ENCODE measurements at places on chromosomes 5 and 9. TPM values are rescaled to one million over a fixed set of nuclear protein-coding genes. Genes with fewer than 3 reads are reported as not detected.

The LHX6 gene
- 1.9 TPM for total RNA-seq

DNA sequence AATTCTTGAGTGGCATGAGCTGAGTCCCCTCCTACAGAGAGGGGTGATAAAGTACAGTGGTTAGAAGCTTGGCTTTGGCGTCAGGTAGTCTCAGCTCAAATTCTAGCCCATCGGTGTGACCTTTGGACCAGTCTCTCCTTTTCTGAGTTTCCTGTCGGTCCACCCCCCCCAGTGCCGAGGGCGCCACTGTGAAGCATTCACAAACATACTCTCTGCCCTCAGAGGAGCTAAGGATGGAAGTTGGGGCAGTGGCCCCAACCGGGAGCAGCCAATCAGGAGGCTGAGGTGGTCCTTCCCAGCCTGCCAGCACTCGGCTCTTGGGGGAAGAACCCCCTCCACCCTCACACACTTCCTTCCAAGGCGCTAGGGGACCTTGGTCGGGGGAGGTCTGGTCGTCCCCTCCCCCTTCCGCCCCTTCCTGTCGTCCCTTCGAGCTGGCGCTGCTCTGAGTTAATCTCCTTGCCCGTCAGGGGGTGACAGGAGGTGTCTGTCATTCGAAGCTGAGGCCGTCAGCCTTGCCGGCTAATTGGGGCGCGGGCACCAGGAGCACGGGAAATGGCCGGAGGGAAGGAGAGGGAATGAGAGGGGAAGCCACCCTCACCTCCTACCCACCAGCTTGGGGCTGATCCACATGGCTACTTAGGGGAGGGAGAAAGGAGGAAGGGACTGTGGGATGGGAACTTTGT lies 53.0 kb downstream of the CXXC5 start:
- DNase-seq = no peak

DNA sequence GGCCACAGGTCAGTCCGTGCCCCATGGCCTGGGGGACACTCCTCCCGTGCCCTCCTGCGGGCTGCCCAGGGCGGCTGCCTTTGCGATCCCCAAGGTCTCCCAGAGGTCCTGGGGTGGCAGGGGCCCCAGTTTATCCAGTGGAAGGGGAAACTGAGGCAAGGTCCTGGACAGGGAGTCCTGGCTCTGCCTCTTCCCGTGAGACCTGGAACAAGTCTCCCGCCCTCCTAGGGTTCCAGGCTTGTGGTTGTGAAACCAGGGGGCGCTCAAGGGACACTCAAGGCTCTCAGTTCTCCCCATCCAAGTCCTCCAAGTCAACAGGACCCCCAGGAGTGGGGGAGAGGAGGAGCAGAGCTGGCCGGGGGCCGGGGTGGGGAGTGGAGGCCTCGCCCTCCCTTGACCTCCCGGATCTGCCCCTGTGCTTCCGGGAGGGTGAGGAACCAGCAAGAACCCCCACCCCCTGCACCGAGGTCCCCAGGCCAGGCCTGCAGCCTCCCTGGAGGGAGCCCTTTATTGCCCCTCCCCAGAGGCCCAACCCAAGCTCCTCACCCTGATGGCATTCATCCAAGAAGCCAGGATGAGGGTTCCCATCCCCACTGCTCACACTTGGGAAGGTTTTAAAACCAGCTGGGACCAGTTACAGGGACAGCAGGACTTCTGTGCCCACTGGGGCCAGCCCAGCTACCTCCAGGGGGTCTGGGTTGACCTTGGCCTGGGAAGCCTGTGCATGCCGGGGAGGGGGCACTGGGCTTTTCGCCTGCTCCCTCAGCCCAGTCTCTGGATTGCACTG lies 24.7 kb upstream of the TMEM250 start:
- DNase-seq = peak; percentile 68

- no peak for DNase-seq
Observed at GRCh38 chr9:37997636-37998374, 71.2 kb downstream of the SHB start.

DNA sequence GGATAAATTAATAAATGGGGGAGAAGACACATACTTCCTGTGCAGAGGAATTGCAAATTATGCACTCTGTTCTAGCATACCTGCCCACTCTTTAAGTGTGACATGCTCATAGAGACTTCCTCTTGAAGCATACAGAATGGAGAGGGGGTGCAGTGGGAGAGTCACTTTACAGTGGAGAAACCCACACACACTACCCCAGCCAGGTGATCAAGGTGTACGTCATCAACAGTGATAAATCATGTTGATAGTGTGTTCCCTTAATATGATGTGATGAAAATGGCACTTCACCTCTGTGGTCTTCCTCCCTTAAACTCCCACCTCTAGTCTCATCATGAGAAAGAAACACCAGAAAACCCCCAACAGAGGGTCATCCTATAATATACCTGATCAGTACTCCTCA lies 110.0 kb downstream of the SH3GL2 start:
- DNase-seq = no peak

GRCh38 chr5:178778919-178779318 lies 48.5 kb upstream of the ZNF354A start:
- DNase-seq = no peak

- no peak for DNase-seq
Observed at GRCh38 chr9:18805386-18805785, 227.6 kb downstream of the SAXO1 start.
